ENCODE measurements at places on chromosomes 16 and 17.
A peak's percentile ranks its signal among the peaks of the same experiment; 100 is the strongest.

- DNase-seq, result no peak
These were observed 9.5 kb upstream of the ZFP90 start for GRCh38 chr16:68529608-68529930.

- no peak for DNase-seq
These were observed 70.1 kb downstream of the AMFR start for GRCh38 chr16:56355221-56355620.

GRCh38 chr16:1028056-1028455 lies 44.5 kb upstream of the SSTR5 start:
- DNase-seq, result no peak

GRCh38 chr16:14111713-14112538 lies 40.8 kb downstream of the MRTFB start:
- peak; percentile 14 for DNase-seq

- DNase-seq, result no peak
These were observed 212.2 kb downstream of the AATF start for GRCh38 chr17:37160944-37161343.

DNA sequence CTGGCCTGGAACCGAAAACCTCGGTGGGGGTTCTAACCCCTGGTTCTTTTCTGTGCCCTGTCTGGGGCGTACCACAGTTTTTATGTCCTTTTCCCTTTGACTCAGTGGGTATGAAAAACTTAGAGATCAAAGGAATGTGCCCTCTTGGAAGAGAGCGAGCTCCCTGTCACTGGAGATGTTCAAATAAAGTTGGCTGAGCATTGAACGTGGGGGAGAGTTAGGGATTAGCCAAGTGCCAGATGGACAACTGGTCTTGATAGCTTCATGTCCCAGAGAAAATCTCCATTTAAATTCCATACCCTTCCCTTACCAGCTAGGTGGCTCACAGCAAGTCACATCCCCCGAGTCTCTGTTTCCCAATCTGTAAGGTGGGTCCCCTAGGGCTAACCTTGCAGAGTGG lies 9.5 kb downstream of the ADGRG1 start:
- no peak for DNase-seq

DNA sequence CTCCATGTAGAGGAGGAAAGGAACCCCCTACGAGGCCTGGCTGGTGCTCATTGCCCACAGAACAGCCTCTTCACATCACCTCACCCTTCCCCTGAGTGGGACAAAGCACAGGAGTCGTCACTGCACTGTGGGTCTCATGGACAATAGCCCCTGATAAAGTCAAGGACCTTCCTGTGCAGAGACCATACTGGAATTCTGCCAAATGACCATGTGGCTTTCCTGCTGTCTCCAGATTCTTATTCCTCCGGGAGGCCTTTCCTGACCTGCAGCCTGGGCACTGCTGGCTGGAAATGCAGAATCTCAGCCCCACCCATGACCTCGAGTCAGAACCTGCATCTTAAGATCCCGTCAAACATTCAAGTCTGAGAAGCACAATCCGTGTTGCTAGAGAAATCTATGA lies 60.5 kb upstream of the ERN1 start:
- peak; percentile 6 for DNase-seq

- DNase-seq, result no peak
These were observed 20.3 kb downstream of the METRNL start for GRCh38 chr17:83099570-83100181.

DNA sequence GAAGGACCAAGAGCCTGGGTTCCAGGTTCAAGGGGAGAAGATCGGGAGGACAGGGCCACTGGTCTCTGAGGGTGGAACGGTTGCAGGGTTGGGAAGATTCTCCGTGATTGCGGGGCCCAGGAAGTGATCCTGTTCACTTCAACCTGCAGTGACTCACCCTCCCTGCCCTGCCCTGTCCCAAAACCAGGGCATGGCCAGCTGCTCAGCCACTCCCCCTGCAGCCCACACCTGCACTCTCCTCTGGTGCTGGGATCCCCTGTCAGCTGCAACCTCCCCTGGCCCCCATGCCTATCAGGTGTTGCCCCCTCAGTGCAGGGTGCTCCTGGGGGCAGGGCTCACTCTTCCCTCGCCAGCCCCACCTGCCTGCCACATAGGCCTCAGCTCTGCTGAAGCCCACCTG lies 1.1 kb downstream of the RUNDC3A start:
- no peak for DNase-seq

GRCh38 chr17:35743626-35744328 lies 9.3 kb downstream of the GAS2L2 start:
- no peak for DNase-seq

- no peak for DNase-seq
These were observed 25.3 kb downstream of the BFAR start for GRCh38 chr16:14658063-14658462.

DNA sequence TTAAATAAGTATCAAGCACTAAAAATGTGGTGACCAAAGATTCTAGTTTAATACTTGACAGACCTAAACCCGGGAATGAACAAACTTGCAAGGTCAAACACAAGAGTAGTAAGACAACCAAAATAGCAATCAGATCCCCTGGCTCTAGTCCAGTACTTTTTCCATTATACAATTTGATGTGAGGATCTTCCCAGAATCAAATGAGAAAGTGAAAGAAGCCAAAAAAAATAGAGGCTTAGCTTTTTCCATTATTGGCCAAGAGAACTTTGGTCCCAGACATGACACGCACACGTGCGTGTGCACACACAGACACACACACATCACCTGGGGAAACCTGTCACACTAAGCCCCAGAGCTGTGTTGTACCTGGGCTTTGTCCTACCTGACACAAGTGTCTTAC lies 300.6 kb upstream of the CDH5 start:
- no peak for DNase-seq

DNA sequence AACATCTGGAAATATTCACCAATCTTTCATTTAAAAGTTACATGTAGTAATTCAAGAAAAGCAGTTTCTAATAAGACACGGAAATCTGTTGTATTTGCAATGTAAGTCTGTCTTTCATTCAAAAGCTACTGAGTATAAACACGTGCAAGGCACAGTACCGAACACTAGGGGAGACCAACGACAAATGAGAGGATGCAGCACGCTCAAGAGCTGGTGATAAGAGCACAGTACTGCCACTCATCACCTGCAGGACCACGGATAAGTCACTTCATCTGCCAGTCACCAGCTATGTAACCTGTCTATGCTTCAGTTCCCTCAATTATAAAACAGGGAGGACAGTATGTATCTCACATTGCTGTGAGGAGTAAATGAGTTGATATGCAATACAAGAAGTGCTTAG lies 67.1 kb downstream of the CLEC18A start:
- DNase-seq, result no peak

Data from NCI-H1092 (cell line).